NCI-H2107 (cell line): ENCODE measurements at places on chromosomes 6 and 20.

DNA sequence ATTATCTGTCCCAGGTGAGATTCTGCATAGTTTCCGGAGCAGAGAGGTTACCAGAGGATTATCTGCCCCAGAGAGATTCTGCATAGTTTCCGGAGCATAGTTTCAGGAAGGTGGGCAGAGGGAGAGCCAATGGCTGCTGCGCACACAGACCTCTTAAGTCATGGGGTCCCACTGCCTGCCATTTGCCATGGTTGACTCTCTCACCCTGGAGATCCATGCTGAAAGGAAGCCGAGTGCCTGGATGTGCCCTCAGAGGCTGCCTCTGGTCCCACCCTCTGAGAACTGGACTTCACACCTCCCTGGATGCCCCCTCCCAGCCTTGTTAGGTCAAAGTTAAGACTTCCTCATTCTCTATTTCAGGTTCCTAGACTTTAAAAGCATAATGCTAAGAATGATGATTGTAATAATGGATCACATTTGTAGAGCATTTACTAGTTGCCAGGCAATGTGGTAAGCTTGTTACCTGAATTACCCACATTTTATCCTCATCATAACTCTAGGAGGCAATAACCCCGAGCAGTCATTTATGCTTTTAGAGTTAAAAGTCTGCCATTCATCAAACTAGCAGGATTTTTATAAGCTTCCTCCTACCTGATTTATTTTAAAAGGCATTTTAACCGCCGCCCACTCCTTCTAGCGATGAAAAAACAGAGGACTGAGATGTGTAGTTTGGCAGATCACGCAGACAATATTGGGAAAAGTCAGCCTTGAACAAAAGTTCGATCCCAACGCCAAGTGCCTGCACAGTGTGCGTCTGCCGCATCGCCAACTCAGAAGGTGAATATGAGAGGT, 11.9 kb downstream of the SERPINB9 start:
- DNase-seq = no peak

GRCh38 chr6:98847779-98848538, 13.6 kb downstream of the POU3F2 start:
- no peak for DNase-seq

GRCh38 chr20:56249244-56249955, 868 bp downstream of the MC3R start:
- no peak for DNase-seq

DNA sequence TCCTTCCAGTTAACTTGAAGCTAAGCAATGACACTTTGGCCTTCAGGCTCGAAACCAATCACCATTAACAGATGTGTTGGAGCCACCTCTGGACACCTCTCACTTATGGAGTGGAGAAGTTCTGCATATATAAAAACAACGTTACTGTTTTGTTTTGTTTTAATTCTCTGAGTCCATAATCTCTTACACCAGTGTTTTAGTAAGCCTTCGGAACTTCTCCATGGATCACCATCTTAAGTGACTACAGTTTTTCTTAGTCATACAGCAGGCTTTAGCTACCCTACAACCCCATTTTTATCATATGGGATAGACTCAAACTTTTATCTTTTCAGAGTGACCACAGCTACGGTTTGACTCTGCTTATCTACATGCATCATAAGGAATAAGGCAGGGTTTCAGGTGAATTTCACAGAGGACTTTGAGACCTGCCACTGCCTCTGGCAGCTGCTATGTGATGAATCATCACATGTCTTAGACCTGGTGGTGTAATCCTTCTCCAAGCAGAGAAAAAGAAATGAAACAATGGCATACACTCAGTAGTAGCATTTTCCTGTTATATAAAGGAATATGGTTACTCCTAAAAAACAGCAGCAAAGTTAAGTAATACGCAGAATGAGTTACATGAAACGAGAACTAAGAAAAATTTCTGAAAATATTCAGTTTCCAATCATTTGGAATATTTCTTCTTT, 5.5 kb upstream of the HDDC2 start:
- DNase-seq = no peak

DNA sequence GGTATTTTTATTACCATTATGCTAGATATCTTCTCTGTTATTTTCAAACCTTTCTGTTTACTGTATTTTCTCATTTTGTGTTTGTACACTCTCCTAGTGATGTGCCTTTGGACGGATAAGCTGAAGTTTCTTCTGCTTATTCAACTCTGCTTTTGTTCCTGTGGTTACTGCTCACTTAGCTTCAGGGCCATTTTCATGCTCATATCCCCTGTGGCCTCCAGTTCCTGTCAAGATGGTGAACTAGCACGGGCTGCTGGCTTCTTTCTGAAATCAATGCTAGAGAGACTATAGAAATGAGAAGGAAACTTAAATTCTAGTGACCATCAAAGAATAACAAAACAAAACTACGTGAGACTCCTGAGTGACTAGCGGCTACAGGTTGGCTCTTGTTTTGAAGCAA, 6.8 kb upstream of the CST8 start:
- no peak for DNase-seq

DNA sequence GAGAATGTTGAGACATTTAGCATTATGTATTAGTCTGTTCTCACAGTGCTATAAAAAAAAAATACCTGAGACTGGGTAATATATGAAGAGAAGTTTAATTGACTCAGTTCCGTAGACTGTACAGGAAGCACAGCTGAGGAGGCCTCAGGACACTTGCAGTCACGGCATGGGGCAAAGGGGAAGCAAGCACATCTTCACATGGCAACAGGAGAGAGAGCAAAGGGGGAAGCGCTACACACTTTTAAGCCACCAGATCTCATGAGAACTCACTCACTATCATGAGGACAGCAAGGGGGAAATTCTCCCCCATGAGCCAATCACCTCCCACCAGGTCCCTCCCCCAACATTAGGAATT, 26.8 kb upstream of the TFAP2A start:
- DNase-seq = no peak

- DNase-seq = no peak
These were observed 599.2 kb downstream of the COL12A1 start for GRCh38 chr6:74606582-74607071.

DNA sequence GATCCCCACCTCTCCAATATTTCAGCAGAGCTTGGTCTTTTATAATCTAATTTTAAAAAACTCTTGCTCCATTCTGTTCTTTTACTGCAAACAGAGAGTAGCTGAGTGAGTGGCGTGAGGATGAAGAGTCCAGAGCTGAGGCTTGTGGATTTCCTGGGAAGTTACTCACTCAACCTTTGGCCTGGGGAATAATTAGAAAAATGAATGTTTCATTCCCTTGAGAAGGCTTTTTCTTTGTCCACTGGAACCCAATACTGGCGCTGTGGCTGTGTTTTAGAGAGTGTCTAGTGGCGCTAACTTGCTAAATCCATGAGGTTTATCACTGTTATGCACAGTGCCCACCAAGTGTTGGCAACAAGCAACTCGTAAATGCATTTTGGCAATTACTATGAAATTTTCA, 251.5 kb downstream of the HIVEP2 start:
- DNase-seq = no peak

DNA sequence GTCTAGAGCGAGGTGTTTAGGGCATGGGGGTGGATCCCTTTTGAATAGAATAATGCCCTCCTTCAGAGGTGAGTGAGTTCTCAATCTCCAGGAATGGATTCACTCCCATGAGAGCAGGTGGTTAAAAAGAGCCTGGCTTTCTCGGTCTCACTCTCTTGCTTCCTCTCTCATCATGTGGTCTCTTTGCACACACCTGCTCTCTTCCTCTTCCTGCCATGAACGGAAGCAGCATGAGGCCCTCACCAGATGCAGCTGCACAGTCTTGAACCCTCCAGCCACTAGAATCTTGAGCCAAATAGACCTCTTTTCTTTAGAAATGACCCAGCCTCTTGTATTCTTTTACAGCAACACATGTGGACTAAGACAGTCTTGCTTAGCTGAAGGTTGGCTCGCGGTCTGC, 119.3 kb downstream of the BMP7 start:
- DNase-seq = no peak

DNA sequence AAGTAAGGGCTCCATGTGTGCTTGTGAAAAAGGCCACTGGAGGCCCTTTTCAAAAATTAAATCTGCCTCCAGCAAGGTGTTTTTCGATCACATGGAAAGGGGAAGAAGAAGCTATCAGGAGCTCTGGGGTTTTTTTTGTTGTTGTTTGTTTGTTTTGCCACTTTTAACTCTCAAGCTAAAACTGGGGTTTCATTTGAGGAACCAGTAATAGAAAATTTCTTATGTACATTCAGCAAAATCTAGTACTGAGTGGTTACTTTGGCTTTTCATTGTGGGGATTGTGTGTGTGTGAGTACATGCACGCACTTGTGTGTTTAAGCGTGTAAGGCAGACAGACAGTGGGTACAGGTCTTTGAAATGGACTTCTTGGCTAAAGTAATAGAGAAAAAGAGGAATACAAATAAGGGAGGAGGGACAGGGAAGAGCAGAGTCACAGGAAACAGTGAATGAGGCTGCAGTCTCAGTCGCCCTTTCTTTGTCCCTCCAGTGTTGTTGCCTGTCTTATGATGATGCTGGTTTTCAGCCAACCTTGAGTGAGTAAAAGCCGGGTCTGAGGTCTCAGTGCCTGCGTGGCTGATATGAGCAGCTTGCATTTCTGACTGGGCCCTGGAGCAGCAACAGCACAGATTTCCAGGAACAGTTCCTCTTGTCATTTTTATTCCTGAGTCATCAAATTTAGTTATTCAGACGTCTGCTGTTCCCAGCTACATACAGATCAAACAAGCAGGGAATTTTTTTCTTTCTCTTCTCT, 26.2 kb downstream of the SLC16A10 start:
- DNase-seq = no peak

DNA sequence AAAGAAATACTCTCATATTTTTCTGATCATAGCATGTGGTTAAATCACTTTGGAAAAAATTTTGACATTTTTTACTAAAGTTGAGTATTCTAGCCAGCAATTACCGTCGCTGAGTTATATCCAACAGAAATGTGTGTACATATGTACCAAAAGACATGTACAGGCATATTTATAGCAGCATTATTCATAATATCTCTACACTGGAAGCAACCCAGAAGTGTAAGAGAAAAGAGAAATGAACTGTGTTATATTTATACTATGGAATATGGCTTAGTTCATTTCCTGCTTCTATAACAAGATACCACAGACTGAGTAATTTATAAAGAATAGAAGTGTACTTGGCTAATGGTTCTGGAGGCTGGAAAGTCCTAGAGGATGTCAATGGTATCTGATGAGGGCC, 474.0 kb upstream of the GJE1 start:
- no peak for DNase-seq

DNA sequence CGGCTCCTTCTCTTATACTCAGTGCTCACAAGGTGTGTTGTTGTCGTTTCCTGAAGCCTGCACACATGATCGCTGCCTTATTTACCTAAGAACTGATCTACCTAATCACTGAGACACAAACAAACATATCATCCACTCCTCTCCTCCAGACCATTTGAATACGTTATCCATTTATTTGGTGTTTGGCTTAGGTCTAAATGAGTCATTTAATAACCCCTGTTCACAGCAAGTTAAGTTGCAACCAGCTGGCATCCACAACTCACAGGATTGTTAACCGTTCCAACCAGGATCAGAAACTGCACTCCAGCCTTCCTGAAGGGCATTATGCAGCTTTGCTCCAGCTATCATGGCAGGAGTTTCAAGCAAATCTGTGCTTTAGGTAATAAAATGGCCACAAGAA, 511.1 kb upstream of the MAP3K7 start:
- no peak for DNase-seq

GRCh38 chr6:71446470-71446869, 157.9 kb downstream of the OGFRL1 start:
- DNase-seq = no peak

- DNase-seq = no peak
These were observed 11.4 kb downstream of the NPBWR2 start for GRCh38 chr20:64095927-64096326.

GRCh38 chr6:136408204-136408603, 118.6 kb upstream of the BCLAF1 start:
- DNase-seq = no peak

GRCh38 chr6:154298297-154298696, 58.3 kb downstream of the IPCEF1 start:
- no peak for DNase-seq

GRCh38 chr6:21992178-21992967, 304.5 kb downstream of the PRL start:
- DNase-seq = no peak

DNA sequence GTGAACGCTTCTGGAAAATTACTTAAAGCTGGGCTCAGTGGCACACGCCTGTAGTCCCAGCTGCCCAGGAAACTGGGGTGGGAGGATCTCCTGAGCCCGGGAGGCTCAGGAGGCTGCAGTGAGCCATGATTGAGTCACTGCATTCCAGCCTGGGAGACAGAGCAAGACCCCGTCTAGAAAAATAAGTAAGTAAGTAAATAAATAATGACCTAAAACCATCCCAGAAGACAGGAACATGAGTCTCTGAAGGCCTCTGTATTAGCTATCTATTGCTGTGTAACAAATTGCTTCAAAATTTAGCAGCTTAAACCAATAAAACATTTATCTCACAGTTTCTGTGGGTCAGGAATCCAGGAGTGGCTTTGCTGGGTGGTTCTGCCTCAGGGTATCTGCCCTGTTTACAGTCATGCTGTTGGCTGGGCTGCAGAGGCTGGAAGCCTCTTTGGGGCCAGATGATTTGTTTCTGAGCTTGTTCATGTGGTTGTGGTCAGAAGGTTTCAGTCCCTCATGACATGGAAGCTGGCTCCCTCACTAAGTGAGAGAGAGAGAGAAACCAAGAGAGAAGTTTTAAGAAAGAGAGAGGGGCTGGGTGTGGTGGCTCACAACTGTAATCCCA, 48.4 kb upstream of the NCOA3 start:
- DNase-seq = no peak

DNA sequence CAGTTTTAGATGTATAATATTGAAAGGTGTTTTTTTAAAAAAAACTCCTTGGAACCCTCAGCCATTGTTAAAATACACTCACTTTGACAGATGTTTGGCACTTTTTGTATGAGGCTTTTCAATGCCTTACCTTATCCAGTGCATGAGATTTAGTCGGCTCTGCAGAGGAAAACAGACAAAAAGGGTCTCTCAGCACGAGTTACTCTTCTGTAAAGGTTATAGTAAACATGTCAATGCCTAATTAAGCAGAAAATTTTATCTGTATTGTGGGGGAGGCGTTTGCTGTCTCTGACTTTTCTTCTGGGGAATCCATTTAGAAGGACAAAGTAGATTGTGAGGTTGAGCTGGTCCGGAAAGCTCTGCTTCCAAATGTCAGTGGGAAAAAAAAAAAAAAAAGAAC, 278.3 kb downstream of the TSHZ2 start:
- DNase-seq = no peak

DNA sequence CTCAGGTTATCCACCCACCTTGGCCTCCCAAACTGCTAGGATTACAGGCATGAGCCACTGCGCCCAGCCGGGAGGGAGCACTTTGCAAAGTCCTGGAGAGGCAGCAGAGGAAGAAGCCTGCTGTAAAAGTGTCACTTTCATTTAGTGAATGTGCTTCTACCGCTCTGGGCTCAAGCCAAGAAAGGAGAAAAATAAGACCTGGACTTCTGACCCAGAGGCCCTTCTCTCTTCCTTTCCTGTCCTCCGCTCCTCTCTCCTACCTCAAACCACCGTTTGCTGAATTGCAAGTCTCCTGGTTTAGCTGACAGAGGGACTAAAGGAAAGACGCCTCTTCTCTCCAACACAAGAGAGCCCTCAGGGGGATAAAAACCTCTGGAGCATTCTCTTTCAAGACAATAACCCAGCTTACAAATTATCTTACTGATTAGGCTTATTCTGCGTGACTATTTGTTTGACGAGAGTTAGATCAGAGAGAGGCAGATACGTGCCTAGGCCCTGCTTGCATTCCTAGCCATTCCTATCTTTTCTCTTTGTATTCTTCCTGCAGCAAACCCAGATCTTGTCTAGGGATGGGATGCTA, 84.2 kb upstream of the SLC22A23 start:
- DNase-seq = no peak

GRCh38 chr20:60036746-60037499, 78.7 kb downstream of the CDH26 start:
- DNase-seq = no peak
